ENCODE measurements at places on chromosomes 6 and 20.

DNA sequence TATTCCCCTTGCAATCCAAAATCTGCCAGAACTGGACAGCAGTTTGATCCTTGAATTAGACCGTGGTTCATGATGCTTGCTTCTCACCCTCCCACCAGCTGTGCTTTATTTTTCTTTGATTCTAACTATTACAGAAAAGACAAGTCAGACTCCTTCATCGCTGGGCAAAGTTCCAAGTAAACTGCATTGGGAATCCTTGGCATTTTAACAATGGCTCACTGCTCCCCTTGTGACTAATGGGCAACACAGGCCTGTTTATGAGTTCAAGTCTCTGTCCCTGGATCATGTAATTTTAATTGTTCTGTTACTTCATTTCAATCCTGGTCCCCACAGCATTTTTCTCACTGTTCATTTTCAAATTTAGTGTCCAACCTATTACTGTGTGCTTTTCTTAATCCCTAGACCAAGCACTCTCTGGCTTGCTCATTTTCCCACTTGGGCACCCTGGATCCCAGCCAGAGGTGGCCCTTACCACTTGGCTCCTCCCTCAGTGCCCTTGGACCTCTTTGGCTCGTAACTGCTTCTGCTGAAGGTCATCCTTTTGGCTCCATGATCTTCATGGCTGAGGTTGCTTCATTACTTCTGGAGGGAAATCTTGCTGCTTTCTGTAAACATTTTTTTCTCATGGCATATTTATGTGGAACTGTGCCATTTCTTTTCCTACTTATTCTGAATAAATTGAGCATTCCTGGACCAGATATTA is 32.8 kb downstream of the PSMB9 start:
- no peak overlapping the region for H3K4me3 ChIP-seq
- peak; percentile 54 for DNase-seq
- no peaks in the 10 kb centered on the region for H3K36me3 ChIP-seq
- H3K27me3 ChIP-seq: peaks cover 9% of the 10 kb centered on the region
- no peaks in the 10 kb centered on the region for H3K4me1 ChIP-seq

DNA sequence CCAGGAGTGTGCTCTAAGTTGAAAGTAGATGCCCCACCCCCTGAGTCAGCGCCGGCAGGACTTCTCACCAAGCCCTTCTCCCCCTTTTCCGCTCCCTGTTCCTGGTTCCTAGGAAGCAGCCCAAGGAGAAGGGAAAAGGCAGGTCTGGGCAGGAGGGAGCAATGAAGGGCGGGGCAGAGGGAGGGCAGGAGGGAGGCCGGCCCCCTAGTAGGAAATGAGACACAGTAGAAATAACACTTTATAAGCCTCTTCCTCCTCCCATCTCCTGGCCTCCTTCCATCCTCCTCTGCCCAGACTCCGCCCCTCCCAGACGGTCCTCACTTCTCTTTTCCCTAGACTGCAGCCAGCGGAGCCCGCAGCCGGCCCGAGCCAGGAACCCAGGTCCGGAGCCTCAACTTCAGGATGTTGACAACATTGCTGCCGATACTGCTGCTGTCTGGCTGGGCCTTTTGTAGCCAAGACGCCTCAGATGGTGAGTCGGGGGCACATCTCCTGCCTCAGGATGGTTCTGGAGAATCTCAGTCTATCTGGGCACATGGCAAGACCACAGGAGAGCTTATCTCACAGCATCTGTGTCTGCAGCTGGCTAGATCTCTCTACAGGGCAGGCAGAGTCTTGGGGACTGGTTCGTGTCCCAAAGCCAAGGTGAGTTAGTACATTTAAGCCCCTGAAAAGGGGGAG is at the start of gene PROCR:
PROCR (plus strand) TSS at position 320 of the 681 bp plus-strand sequence; CDS start at position 403, 83 bp downstream.
- H3K27me3 ChIP-seq: no peaks in the 10 kb centered on the region
- no peak within 1 kb of the TSS for H3K27ac ChIP-seq
- DNase-seq: peak; percentile 83
- H3K4me3 ChIP-seq: peak within 1 kb of the TSS; percentile 31
- no peaks in the 10 kb centered on the region for H3K36me3 ChIP-seq

DNA sequence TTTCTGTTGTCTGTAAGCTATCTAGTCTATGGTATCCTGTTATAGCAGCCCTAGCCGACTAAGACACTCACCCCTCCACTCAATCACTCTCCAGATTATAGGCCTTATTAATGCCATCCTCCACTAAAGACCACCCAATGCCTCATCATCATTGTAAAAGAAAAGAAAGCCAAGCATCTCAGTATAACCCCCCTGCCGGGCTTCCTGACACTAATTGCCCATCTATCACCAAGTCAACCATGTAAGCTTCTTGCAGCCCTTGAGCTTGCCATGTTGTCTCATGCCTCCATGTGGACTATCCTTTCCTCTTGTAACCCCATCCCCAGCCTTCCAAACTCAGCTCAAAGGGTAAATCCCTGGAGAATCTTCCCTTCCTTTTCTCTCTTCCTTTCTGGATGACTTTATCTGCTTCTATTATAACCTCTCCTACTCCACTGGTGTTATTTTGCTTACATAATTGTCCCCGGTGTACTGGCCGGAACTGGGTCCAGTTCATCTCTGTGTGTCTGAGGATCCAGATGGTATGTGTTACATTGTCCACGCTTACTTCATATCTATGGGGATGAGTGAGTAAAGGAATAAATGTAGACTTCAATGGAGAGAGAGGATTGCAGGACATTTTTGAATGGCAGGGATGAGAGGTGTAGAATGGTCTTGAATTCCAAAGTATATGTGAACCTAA is 202.9 kb upstream of the SOX4 start:
- H3K4me3 ChIP-seq: no peak overlapping the region
- DNase-seq: no peak
- H3K36me3 ChIP-seq: no peaks in the 10 kb centered on the region
- H3K27me3 ChIP-seq: no peaks in the 10 kb centered on the region
- no peak overlapping the region for H3K27ac ChIP-seq

GRCh38 chr20:44861531-44862006 is 23.9 kb upstream of the YWHAB start:
- no peaks in the 10 kb centered on the region for H3K36me3 ChIP-seq
- peak; percentile 48 for DNase-seq
- no peak overlapping the region for H3K27ac ChIP-seq
- no peaks in the 10 kb centered on the region for H3K27me3 ChIP-seq
- H3K4me3 ChIP-seq: no peak overlapping the region

DNA sequence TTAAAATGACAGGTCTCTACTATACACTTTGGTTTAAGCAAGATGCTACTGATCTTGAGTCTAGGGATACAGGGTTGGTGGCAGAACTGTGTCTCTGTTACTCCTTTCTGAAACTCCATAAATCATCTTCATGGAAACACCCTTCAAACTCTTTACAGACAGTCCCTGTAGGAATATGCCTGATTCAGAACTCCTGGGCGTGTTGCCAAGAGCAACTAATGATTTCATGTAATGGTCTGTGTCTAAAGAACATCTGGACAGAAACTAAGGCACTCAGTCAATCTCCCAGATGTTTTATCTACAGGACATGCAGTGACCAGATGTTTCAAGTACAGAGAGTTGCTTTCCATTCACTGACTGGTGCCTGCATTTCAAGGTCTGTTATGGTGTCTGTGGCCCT is 464.4 kb upstream of the CHD6 start:
- DNase-seq: no peak
- no peaks in the 10 kb centered on the region for H3K27me3 ChIP-seq
- no peak overlapping the region for H3K4me3 ChIP-seq
- no peak overlapping the region for H3K27ac ChIP-seq
- no peaks in the 10 kb centered on the region for H3K36me3 ChIP-seq

GRCh38 chr6:162627825-162628224 is 99.7 kb downstream of the PRKN start:
- no peak for DNase-seq
- H3K27me3 ChIP-seq: no peaks in the 10 kb centered on the region
- no peak overlapping the region for H3K4me3 ChIP-seq
- H3K27ac ChIP-seq: no peak overlapping the region
- no peaks in the 10 kb centered on the region for H3K36me3 ChIP-seq

DNA sequence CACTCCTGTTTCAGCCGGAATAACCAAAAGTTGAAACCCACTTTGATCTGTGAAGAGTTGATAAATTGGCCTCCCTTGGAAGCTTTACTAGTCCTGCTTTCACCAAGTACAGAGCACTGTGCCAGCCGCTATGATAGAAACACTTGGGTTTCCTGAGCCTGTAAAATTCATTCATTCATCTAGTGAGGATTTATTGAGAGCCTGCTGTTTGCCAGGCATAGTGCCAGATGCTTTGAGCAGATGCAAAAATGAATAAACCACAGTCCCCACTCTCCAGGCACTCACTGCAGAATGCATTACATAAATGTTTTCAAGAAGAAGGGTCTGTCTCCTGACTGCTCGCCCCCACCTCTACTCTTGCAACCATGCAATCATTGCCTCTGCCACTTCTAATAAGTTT is 25.3 kb upstream of the TMEM217 start:
- H3K27ac ChIP-seq: no peak overlapping the region
- H3K27me3 ChIP-seq: no peaks in the 10 kb centered on the region
- H3K4me1 ChIP-seq: no peaks in the 10 kb centered on the region
- peaks cover 57% of the 10 kb centered on the region for H3K36me3 ChIP-seq
- H3K4me3 ChIP-seq: no peak overlapping the region
- no peak for DNase-seq

DNA sequence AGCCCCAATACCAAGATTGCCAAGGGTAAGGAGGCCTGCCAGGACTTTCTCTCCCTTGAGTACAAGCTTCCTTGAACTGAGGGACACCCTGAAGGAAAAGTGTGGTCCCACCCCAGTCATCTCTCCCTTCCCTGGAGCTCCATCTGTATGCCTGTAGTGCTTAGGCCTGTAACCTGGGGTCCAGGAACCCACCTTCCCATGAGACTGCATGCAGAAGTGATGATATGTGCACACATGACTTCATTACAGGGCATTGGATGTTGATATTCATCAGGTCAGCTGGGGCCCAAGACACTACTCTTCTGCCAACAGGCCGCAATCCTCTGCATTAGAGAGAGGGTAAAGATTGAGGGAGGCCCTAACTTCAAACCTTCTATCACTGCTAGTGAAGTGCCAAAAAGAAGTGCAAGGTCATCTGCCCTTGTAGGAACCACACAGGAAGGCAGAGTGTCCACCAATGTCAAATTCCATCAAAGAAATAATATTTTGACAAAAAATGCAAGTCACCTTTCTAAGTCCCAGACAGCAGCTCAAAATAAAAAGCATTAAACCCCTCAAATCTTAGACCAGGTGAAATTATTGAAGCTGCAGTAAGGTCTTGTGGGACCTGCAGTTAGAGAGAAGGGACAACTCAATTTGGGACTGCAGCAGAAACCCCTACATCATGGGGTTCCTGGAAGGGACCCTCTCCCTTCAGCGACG is 5.1 kb downstream of the HLA-F start:
- H3K36me3 ChIP-seq: peaks cover 52% of the 10 kb centered on the region
- no peaks in the 10 kb centered on the region for H3K27me3 ChIP-seq
- DNase-seq: no peak
- no peak overlapping the region for H3K27ac ChIP-seq
- peaks cover 12% of the 10 kb centered on the region for H3K4me1 ChIP-seq

- H3K27ac ChIP-seq: no peak overlapping the region
- H3K27me3 ChIP-seq: no peaks in the 10 kb centered on the region
- H3K4me1 ChIP-seq: no peaks in the 10 kb centered on the region
- H3K36me3 ChIP-seq: no peaks in the 10 kb centered on the region
Observed at GRCh38 chr20:44092551-44093248, 94.3 kb downstream of the JPH2 start.

GRCh38 chr20:64065974-64066343 is 3.0 kb downstream of the TCEA2 start:
- peaks cover 71% of the 10 kb centered on the region for H3K36me3 ChIP-seq
- H3K4me1 ChIP-seq: peaks cover 92% of the 10 kb centered on the region
- no peak overlapping the region for H3K4me3 ChIP-seq
- peak; percentile 78 for DNase-seq
- H3K27me3 ChIP-seq: no peaks in the 10 kb centered on the region

DNA sequence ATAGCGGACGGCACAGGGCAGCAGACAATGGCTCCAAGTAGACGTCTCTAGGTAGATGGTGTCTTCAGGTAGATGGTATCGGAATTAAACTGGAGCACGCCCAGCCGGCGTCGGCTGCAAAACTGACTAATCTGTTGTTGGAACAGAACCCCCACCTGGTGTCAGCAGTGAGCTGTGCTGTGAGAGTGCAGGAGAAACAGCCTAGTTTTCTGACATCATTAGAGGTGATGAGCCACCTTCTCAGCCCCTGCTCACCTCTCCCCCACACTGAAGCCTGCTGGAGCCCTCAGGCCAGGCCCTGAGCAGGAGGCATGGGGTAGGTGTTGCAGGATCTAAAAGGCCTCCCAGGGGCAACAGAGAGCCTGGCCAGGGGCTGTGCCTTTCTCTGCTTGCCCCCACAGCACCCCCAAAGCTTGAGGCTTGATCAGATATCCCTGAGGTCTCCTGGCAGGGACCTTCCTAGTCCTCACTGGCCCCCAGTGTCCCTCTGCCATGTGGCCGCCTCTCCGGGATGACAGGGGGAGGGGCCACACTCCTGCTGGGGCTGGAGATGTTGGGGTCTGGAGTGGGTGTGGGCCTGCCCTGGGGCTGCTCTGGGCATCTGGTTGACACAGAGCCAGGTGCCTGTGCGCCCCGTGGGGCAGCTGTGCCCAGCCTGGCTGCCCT is 6.9 kb upstream of the HELZ2 start:
- no peaks in the 10 kb centered on the region for H3K27me3 ChIP-seq
- no peak for DNase-seq
- no peak overlapping the region for H3K27ac ChIP-seq
- H3K4me1 ChIP-seq: no peaks in the 10 kb centered on the region
- H3K36me3 ChIP-seq: no peaks in the 10 kb centered on the region
- H3K4me3 ChIP-seq: no peak overlapping the region

DNA sequence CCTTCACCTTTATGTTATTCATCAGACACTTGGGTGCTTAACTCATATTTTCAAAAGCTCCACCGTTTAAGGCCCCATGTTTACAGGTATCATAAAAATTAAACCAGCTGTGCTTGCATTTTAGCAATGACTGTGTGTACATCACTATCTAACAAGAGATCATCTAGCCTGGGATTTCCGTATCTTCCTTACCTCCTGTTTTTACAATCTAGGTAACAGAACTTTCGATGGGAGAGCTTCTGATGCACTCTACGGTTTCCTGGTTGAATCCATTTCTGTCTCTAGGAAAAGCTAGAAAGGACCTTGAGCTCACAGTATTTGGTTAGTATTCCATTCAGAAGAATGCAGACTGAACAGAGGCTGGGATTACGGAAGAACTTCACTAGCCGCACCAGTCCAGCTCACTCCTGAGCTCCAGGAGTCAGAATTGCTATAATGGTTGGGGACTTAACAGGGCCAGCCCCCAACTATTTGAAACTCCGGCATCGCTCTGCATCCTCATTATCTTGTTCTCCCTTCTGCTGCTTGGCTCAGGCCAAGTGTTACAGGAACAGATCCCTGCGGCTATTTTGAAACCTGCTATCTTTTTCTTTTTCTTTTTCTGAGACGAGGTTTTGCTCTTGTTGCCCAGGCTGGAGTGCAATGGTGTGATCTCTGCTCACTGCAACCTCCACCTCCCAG is 13.0 kb upstream of the CLDN20 start:
- H3K27me3 ChIP-seq: no peaks in the 10 kb centered on the region
- no peak for DNase-seq
- no peak overlapping the region for H3K27ac ChIP-seq

- H3K27ac ChIP-seq: no peak overlapping the region
- peaks cover 22% of the 10 kb centered on the region for H3K4me1 ChIP-seq
- no peak overlapping the region for H3K4me3 ChIP-seq
- peaks cover 6% of the 10 kb centered on the region for H3K27me3 ChIP-seq
- DNase-seq: no peak
Observed at GRCh38 chr20:59955131-59955796, 3.0 kb upstream of the CDH26 start.

- no peak for DNase-seq
- H3K36me3 ChIP-seq: no peaks in the 10 kb centered on the region
- H3K27me3 ChIP-seq: no peaks in the 10 kb centered on the region
- H3K27ac ChIP-seq: no peak overlapping the region
Observed at GRCh38 chr20:54716790-54717189, 241.4 kb downstream of the DOK5 start.

Data from SJSA1 (cell line).